Germinal center (tissue), 1 donor: ENCODE measurements at places on chromosomes 7 and 10.

GRCh38 chr10:5482016-5482415 lies 17.4 kb downstream of the CALML5 start:
- no peak for DNase-seq

DNA sequence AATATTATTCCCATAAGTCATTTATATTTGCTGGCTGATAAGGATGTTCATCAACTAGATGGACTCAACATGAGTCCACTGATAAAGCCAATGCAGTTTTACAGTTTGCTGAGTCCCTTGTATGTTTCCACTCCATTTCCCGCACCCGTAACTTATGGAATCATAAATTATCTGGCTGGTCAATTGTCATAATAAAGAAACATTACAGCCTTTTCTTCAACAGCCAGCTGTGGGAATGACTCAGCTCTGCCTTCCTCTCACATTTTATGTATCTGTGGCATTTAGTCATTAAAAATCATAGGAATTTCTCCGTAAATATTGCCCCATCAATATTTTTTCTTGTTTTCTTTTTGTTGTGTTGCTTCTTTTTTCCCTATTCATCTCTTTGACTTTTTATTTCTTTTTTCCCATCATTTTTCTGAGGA lies 22.3 kb upstream of the TMEM26 start:
- no peak for DNase-seq

GRCh38 chr7:101116898-101117297 lies 10.0 kb upstream of the SERPINE1 start:
- DNase-seq, result no peak

DNA sequence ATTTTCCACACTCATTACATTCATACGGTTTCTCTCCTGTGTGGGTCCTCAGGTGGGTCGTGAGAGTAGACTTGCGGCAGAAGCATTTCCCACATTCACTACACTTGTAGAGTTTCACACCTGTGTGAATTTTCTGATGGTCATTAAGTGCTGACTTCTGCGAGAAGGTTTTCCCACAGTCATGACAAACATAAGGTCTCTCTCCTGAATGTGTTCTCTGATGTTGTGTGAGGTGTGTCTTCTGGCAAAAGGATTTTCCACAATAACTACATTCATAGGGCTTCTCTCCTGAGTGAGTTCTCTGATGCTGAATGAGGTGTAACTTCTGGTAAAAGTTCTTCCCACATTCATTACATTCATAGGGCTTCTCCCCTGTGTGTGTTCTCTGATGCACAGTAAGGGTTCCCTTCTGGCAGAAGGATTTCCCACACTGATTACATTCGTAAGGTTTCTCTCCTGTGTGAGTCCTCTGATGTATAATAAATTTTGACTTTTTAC lies 15.1 kb downstream of the ZNF12 start:
- no peak for DNase-seq

DNA sequence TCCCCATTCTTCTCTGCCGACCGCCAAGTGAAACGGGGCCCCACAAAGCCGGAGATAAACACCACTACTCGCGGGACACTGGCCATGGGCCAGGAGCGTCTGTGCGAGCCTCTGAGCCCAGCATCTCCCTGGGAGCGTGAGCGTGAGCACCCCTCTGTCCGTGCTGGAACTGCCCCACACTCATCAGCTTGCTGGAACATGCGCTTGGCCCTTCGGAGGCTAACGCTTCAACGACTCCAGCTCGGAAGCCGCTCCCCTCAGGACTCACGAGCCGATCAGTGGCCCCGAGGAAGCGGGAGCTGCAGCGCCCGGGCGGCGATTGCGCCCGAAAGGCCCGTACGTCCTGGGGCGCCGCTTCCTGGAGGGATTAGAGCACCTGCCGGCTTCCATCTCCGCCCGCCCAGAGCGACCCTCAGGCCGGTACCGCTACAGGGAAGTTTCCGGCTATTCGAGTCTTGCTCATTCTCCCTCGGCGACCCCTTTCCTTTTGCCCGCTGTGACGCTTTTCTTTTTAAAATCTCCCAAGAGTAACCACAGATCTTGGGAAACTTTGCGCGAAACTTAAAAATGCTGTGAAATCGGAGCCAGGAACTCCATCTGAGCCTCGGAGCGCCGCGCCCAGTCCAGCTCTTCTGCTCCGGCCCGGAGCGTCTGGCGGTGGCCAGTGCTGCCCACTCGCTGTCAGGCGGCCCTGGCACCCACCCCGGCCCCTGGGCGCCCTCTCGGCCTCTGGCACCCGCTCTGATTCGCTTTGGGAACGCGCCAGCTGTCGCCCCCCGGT lies 1.0 kb downstream of the TLL2 start:
- DNase-seq, result peak; percentile 47

- no peak for DNase-seq
Measured at GRCh38 chr7:81004098-81004497, 85.2 kb upstream of the SEMA3C start.

- no peak for DNase-seq
Measured at GRCh38 chr7:157550300-157551275, 213.8 kb downstream of the DNAJB6 start.

- no peak for DNase-seq
Measured at GRCh38 chr10:58996063-58996462, 180.4 kb upstream of the PHYHIPL start.

GRCh38 chr7:7533831-7534430 lies 1.7 kb downstream of the COL28A1 start:
- no peak for DNase-seq

DNA sequence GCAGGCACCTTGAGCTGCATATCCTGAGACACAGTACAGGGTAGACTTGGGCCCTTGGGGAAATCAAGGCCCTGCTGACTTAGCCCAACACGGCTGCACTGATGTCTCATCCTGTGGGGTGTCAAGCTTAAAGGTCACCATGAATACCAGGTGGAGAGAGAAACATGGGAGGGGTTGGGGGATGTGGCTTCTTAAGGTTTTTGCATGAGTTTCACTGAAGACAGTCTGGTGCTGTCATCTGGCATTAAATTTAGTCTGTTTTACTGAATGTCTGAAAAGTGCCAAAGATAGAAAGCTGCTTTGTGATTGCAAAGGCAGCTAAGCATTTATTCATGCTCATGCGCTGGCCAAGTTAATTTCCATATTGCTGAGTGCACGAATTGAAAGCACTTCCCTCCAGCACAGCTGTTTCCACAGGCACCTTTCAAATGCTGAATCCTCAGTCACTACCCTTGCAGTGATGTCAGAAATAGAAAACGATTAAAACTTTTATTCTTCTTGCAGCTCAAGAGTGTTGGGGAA lies 102.1 kb downstream of the OSBPL3 start:
- DNase-seq, result peak; percentile 70

DNA sequence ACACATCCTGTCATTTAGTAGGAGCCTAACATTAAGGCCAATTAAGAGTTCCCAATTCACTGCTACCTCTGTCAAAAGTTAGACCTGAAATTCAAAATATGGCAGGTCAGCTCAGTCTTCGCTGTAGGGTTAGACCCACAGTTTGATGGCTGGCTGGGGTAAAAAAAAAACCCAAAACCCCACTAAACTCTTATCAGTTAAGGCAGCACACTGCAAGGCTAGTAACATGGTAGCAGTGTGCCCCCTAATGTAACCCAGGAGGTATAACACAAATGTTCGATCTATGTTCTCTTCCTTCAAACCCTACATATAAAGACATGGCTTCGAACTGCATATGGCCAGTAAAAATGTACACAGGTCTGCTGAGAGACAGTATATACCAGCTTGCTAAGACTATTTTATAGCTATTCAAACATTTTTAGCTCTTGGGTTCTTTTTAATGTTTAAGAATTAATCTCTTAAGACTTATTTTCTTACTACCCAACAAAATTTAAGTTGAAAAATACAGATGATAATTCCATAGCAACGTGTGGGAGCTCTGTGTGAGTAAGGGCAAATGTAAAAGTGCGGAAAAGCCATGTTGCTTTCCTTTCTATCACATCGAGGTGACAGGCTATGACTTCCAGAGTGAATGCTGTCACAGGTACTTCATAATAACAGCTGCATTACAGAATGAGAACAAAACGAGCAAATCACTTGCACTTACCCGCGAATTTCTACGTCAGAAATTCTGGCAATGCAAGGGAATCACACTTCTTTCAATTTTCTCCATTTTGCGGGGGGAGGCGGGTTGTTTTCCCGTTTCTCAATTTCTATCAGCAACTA lies 168.4 kb upstream of the IMMP2L start:
- DNase-seq, result no peak

DNA sequence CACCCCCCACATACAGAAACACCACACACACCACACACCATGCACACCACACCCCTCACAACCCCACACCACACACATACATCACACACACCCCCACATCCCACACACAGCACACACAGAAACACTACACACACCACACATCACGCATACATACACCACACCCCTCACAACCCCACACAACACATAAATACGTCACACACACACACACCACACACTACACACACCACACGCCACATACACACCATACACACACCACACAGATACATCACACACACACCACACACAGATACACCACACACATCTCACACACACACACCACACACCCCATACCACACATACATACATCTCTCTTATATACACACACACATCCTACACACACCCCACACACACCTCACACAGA lies 126.2 kb downstream of the ANLN start:
- DNase-seq, result no peak

- no peak for DNase-seq
Measured at GRCh38 chr7:95543312-95543711, 53.0 kb downstream of the PDK4 start.

GRCh38 chr7:42106562-42106961 lies 130.4 kb downstream of the GLI3 start:
- DNase-seq, result no peak

DNA sequence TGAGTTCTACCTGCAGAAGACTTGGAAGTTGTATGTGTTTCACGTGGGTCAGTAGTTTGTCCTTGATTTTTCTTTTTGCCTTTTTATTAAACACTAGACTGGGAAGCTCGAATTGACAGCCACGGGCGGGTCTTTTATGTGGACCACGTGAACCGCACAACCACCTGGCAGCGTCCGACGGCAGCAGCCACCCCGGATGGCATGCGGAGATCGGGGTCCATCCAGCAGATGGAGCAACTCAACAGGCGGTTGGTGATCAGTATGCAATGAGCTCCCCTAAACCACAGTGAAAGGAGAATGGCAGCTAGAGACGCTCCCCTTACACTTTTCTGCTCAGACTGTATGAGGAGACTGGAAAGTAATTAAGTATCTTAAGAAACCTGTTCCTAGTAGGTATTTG lies 126.7 kb upstream of the STK17A start:
- no peak for DNase-seq

DNA sequence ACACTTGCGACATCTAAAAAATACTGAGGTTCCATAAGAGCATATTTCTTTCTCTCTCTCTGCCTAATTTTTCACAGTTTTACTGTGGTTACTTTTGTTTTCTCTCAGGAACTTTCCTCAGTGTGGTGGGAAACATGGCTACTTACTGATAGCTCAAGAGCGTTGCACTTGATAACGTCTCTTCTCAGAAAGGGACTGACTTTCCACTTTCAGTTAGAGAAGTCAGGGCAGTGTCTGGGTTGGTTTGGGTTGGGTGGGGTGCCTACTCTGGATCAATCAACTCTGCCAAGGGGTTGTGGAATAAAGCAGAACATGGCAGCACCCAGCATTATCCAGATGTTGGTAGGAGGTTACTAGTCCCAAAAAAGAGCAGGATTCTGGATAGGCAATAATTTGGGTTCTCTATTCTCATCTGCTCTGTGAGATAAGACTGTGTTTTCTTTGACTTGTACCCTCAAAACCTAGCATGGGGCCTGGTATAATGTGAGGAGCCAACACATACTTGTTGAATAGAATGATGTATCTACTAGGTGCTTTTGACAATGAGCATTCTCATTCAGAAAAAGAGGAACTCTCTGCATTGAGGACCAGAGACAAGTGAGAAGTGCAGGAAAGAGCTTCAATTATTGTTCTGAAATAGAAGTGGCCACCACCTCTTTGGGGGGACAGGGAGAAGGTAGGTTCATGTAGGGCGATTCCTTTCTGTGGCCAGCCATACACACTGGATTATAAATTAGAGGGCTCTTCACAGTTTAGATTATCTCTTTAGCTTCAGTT lies 315.7 kb downstream of the REEP3 start:
- no peak for DNase-seq

GRCh38 chr7:154253810-154254209 lies 201.6 kb downstream of the DPP6 start:
- DNase-seq, result no peak
